Smooth muscle cell of trachea (primary cell): ENCODE measurements at places on chromosomes 2 and 18. TPM values are rescaled to one million over a fixed set of nuclear protein-coding genes. Genes with fewer than 3 reads are reported as not detected.

The TBR1 gene
- under 0.01 TPM in 1 of 2 replicates, not detected in the other for total RNA-seq

The SGPP2 gene
- not detected in 2 replicates for total RNA-seq

The CNGA3 gene
- total RNA-seq = under 0.01 and 0.17 TPM in 2 replicates

The PDE1A gene
- total RNA-seq = 26.5 and 75.3 TPM in 2 replicates

The EVX2 gene
- total RNA-seq = not detected in 2 replicates

The CRYGC gene
- total RNA-seq = not detected in 2 replicates

The DAPL1 gene
- not detected in 2 replicates for total RNA-seq

The SERPINB13 gene
- not detected in 2 replicates for total RNA-seq

The KANSL3 gene
- total RNA-seq = 47.6 and 51.4 TPM in 2 replicates

The SMYD5 gene
- 27.1 and 31.0 TPM in 2 replicates for total RNA-seq

The OTOF gene
- not detected in 2 replicates for total RNA-seq

The PRPF40A gene
- 103 and 135 TPM in 2 replicates for total RNA-seq

The CYS1 gene
- 2.0 and 7.3 TPM in 2 replicates for total RNA-seq

The GKN1 gene
- total RNA-seq = not detected in 2 replicates

The ARHGEF33 gene
- total RNA-seq = 0.29 and 0.33 TPM in 2 replicates

The FAP gene
- 112 and 143 TPM in 2 replicates for total RNA-seq

The GALNT14 gene
- 0.66 and 1.7 TPM in 2 replicates for total RNA-seq

The ITGA6 gene
- total RNA-seq = 17.5 and 56.3 TPM in 2 replicates

The GALR1 gene
- total RNA-seq = under 0.01 TPM in 1 of 2 replicates, not detected in the other

The SPP2 gene
- not detected in 2 replicates for total RNA-seq

The FAM210A gene
- total RNA-seq = 22.0 and 28.3 TPM in 2 replicates
